ENCODE measurements at places on chromosomes 12 and 14. TPM values are rescaled to one million over a fixed set of nuclear protein-coding genes. Genes with fewer than 3 reads are reported as not detected.

DNA sequence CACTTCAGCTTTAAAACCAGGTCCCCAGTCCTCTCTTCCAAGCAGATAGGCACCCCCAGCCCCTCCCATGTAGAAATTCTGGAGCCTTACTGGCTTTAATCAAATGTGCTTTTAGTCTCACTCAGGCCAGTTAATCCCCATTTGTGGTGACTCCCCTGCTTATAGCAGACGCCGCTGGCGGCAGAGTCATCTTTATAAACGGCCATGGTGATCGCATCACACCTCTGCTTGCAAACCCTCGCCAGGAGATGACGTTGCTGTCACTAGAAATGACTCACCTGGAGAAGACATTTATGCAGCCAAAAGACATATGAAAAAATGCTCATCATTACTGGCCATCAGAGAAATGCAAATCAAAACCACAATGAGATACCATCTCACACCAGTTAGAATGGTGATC lies 369.3 kb downstream of the VRK1 start:
- no peaks in the 10 kb centered on the region for H3K4me1 ChIP-seq
- H3K36me3 ChIP-seq: no peaks in the 10 kb centered on the region
- peaks cover 4% of the 10 kb centered on the region for H3K27me3 ChIP-seq
- no peak for DNase-seq
- no peak overlapping the region for H3K27ac ChIP-seq

DNA sequence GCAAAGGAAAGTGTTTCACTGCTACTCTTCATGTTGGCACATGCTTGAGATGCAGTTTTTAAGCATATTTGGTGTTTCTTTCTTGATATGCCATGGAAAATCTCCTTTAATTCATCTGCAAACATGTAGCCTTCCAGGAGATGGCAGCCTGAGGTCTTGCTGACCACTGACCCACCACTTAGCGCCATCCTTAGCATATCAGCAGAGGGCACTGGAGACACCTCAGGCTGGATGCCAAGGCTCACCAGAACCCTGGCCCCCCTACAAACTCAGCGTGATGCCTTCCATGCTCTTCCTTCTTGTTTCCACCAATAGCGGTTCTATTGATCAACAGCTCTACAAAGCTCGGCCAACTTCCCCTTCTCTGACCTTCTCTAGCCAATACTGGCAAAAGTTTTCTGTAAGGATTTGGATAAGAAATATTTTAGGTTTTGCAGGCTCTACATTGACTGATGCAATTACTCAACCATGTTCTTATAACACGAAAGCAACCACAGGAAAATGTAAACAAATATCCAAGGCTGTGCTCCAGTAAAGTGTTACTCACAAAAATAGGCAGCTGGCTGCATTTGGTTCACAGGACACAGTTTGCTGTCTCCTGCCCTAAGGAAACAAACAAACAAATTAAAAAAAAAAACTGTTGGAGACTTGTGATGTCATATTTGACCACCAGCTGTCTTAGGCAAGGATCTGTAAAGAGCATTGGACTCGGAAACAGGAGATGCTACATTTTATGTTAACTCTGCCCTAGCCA lies 209.7 kb downstream of the SLC15A4 start:
- no peaks in the 10 kb centered on the region for H3K4me1 ChIP-seq
- no peak overlapping the region for H3K27ac ChIP-seq
- H3K4me3 ChIP-seq: no peak overlapping the region
- no peak for DNase-seq

DNA sequence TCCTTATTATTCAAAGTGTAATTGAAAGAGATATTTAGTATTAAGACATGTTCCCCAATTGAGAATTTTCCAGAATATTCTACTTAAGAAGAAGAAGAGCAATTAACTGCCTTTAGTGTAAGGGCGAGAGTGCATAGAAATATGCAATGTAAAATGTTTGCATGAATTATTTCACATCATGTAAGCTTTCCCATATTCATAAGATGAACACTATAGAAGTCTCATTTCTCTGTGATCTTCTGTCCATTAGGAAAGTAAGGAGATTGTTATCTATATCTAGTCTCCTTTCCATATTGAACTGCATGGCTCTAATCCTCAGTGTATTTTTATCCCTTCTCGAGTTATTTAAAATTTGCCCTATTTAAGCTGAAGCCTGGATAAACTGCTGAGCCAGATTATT lies 17.1 kb upstream of the FGD4 start:
- H3K4me3 ChIP-seq: no peak overlapping the region
- peaks cover 2% of the 10 kb centered on the region for H3K27me3 ChIP-seq
- H3K27ac ChIP-seq: no peak overlapping the region
- no peaks in the 10 kb centered on the region for H3K4me1 ChIP-seq
- no peak for DNase-seq

- H3K4me3 ChIP-seq: no peak overlapping the region
- DNase-seq: no peak
- H3K36me3 ChIP-seq: peaks cover 2% of the 10 kb centered on the region
- H3K27me3 ChIP-seq: peaks cover 32% of the 10 kb centered on the region
- H3K27ac ChIP-seq: no peak overlapping the region
Measured at GRCh38 chr12:40223646-40224045, 1.2 kb upstream of the LRRK2 start.

- peaks cover 11% of the 10 kb centered on the region for H3K27me3 ChIP-seq
- no peaks in the 10 kb centered on the region for H3K36me3 ChIP-seq
- DNase-seq: no peak
- H3K27ac ChIP-seq: no peak overlapping the region
- no peaks in the 10 kb centered on the region for H3K4me1 ChIP-seq
Measured at GRCh38 chr12:91271185-91271584, 88.6 kb upstream of the DCN start.

- DNase-seq: no peak
- H3K4me3 ChIP-seq: no peak overlapping the region
- H3K27me3 ChIP-seq: no peaks in the 10 kb centered on the region
- H3K36me3 ChIP-seq: peaks cover 38% of the 10 kb centered on the region
- H3K27ac ChIP-seq: no peak overlapping the region
Measured at GRCh38 chr12:26697217-26697616, 135.8 kb downstream of the ITPR2 start.

DNA sequence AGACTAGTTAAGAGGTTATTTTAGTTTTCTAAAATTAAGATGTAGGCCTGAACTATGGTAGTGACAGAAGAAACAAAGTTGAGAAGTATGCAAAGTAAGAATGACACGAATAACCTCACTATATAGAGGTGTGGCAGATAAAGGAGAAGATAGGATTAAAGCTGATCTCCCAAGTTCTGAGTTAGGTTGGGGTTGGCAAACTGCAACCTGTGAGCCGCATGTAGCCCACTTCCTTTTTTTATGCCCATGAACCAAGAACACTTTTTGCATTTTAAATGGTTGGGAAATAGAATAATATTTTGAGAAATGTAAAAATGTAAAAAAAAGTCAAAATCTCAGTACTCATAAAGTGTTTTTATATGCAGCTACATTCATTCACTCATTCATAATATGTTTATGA lies 34.3 kb downstream of the KTN1 start:
- no peaks in the 10 kb centered on the region for H3K27me3 ChIP-seq
- H3K4me3 ChIP-seq: no peak overlapping the region
- DNase-seq: no peak
- H3K27ac ChIP-seq: no peak overlapping the region
- H3K4me1 ChIP-seq: peaks cover 6% of the 10 kb centered on the region

GRCh38 chr14:70885343-70886022 lies 21.8 kb upstream of the PCNX1 start:
- DNase-seq: peak; percentile 86
- peak overlapping the region; percentile 85 for H3K27ac ChIP-seq
- H3K4me1 ChIP-seq: peaks cover 82% of the 10 kb centered on the region
- no peaks in the 10 kb centered on the region for H3K27me3 ChIP-seq

DNA sequence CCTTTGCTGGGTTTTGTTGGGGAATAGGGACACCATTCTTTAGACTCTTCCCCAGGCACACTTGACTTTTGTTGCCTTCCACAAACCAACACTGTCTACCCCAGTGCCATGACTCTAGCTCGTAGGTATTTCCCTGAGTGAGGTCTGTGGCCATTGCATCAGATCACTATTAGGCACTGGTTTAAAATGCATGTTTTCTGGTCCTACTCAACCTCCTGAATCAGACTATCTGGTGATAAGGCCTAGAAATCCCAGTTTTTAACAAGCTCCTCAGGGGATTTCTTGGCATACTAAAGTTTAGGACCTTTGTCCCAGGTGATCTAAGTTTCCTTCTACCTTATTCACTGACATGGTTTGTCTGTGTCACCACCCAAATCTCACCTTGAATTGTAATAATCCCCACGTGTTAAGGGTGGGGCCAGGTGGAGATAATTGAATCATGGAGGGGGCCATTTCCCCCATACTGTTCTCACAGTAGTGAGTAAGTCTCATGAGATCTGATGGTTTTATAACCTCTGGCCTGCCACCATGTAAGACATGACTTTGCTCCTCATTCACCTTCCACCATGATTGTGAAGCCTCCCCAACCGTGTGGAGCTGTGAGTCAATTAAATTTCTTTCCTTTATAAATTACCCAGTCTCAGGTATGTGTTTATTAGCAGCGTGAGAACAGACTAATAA lies 87.8 kb upstream of the PSMC1 start:
- peaks cover 19% of the 10 kb centered on the region for H3K27me3 ChIP-seq
- no peak overlapping the region for H3K4me3 ChIP-seq
- no peaks in the 10 kb centered on the region for H3K4me1 ChIP-seq
- H3K27ac ChIP-seq: no peak overlapping the region
- DNase-seq: no peak
- no peaks in the 10 kb centered on the region for H3K36me3 ChIP-seq

- H3K4me3 ChIP-seq: no peak overlapping the region
- H3K4me1 ChIP-seq: no peaks in the 10 kb centered on the region
- H3K27me3 ChIP-seq: no peaks in the 10 kb centered on the region
- H3K36me3 ChIP-seq: no peaks in the 10 kb centered on the region
- DNase-seq: no peak
Measured at GRCh38 chr14:30195941-30196340, 268.3 kb upstream of the PRKD1 start.

GRCh38 chr12:103816663-103817062 lies 24.4 kb downstream of the NT5DC3 start:
- peaks cover 13% of the 10 kb centered on the region for H3K4me1 ChIP-seq
- no peak overlapping the region for H3K27ac ChIP-seq
- H3K27me3 ChIP-seq: no peaks in the 10 kb centered on the region

DNA sequence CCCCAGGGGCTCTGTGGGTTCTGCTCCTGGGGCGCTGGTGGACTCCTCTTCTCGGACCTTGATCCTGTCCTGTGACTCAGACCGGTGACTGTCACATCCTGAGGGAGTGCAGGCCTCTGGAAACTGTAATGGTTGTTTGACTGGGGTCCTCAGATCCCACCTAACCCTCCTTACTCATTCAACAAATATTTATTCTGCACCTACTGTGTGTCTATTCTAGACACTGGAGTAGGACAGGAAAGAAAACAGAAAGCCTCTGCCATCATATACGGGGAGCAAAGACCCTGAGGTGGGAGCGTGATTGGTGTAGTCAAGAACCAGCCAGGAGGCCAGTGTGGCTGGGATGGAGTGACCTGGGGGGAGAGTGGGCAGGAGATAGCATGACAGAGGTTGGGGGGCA lies 47.6 kb downstream of the ESRRB start:
- H3K4me1 ChIP-seq: no peaks in the 10 kb centered on the region
- no peak overlapping the region for H3K27ac ChIP-seq
- DNase-seq: no peak

DNA sequence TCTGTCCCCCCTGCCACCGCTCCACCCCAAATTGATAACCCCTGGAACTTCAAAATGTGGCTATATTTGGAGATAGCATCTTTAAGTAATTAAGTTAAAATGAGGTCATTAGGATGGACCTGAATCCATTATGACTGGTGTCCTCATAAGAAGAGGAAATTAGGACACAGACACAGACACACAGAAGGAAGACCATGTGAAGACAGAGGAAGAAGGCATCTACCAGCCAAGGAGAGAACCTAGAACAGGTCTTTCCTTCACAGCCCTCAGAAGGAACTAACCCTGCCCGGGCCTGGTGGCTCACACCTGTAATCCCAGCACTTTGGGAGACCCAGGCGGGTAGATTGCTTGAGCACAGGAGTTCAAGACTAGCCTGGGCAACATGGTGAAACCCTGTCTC lies 3.6 kb upstream of the HRK start:
- H3K27ac ChIP-seq: no peak overlapping the region
- H3K4me1 ChIP-seq: peaks cover 20% of the 10 kb centered on the region
- no peak overlapping the region for H3K4me3 ChIP-seq
- H3K27me3 ChIP-seq: peaks cover 42% of the 10 kb centered on the region

- H3K4me3 ChIP-seq: no peak overlapping the region
- no peak overlapping the region for H3K27ac ChIP-seq
- no peaks in the 10 kb centered on the region for H3K36me3 ChIP-seq
- no peaks in the 10 kb centered on the region for H3K27me3 ChIP-seq
- H3K4me1 ChIP-seq: no peaks in the 10 kb centered on the region
Measured at GRCh38 chr12:97487470-97487869, 24.9 kb downstream of the RMST start.

DNA sequence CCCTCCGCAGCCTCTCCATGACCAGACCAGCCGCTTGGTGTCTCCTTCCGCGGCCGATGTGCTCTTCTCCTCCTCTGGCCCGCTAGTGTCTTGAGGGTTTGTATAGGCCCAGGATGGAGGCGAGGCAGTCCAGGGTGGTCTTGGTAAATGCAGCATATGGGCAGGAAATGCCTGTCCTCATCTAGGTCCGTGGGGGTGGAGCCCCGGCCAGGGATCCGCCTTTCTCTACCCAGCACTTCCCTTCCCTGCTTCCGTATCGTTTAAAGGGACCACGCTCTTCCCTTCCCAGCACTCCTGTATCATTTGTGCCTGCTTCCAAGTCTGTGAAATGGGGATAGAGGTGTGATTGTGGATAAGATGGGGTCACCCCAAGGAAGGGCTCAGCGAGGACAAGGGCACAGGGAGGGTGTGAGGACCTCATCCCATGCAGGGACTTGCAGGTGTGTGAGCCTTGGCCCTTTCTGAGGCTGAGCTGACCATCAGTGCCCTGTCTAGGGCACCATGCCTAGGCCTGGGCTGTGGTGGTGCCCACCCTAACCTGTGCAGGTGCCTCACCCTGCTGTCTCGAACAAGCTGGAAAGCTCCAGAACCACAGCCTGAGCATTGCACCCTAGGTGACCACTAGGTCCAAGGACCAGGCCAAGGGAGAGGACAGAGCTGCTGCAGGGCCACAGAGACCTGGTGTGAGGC lies 326.8 kb upstream of the RTL1 start:
- no peak overlapping the region for H3K4me3 ChIP-seq
- H3K27ac ChIP-seq: no peak overlapping the region
- H3K4me1 ChIP-seq: no peaks in the 10 kb centered on the region

The PLEKHG3 gene
- 20.1 TPM for total RNA-seq

The ACOT6 gene
- total RNA-seq: not detected

The LRRC43 gene
- 0.41 TPM for total RNA-seq

The ASCL1 gene
- total RNA-seq: not detected
